ENCODE measurements at places on chromosomes 6 and 20.

GRCh38 chr6:34070315-34071135 is 75.4 kb downstream of the GRM4 start:
- no peak for ATAC-seq

DNA sequence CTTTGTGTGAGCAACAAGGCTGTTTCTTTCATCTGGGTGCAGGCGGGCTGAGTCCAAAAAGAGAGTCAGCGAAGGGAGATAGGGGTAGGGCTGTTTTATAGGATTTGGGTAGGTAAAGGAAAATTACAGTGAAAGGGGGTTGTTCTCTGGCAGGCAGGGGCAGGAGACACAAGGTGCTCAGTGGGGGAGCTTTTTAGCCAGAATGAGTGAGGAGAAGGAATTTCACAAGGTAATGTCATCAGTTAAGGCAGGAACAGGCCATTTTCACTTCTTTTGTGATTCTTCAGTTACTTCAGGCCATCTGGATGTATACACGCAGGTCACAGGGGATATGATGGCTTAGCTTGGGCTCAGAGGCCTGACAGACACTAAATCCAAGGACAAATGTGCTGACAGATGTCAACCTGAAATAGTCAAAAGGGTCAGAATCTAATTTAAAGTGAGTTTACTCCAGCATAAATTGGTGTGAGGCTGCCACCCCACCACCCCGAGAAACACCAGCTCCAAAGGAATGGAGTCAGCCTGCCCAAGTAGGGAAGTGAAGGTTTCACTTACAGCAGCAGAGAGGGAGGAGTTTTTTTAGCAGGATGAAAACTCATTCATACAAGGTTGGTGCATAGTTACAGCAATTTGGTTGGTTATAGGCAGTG is 560.0 kb upstream of the CDH4 start:
- no peak for ATAC-seq

GRCh38 chr6:57423468-57423867 is 106.0 kb downstream of the PRIM2 start:
- ATAC-seq: no peak

- ATAC-seq: no peak
Observed at GRCh38 chr6:166516251-166516884, 70.1 kb downstream of the RAMACL start.

- ATAC-seq: no peak
Observed at GRCh38 chr6:160160450-160160849, 38.8 kb downstream of the SLC22A1 start.

DNA sequence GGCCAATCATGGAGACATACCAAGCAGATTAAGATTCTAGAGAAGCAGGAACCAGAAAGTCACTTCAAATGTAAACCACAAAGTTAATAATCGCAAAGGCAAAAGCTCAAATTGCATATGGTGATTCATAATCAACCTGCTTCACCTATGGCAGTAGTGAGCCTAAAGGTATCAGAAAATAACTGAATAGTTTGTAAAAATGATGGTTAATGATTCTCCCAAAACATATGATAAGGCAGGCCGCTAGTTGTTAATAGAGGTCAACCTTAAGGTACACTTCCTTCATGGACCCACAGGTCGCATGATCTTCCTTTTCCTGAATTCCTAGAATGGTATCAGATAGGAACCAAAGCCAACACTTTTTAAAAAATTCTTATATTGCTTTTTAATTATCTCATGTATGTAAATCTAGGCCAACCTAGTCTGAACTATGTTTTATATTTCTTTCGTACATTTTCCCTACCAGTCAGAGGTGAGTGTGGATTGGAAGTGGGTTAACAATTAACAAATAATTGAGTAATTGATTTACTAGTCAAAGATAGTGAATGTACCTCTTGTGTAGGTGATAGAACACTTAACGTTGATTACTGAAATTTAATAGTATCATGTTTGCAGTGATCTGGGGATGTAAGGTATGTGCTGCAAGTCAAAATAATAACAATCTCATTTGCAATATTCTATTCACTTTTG is 16.4 kb downstream of the TAAR2 start:
- no peak for ATAC-seq

DNA sequence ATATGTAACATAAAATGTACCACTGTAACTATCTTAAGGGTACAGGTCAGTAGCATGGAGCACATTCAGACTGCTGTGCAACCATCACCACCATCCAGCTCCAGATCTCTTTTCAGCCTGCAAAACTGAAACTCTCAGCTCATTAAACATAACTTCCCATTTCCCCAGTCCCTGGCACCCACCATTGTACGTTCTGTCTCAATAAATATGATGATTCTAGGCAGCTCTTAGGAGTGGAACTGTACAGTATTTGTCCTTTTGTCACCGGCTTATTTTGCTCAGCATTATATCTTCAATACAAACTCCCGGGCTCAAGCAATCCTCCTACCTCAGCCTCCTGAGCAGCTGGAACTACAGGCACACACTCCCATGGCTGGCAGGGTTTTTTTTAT is 1.5 kb downstream of the ZC3H12D start:
- no peak for ATAC-seq

GRCh38 chr20:12371990-12372389 is 454.3 kb downstream of the BTBD3 start:
- no peak for ATAC-seq

- peak; percentile 89 for ATAC-seq
Observed at GRCh38 chr20:35994994-35995453, 26.6 kb downstream of the CNBD2 start.

DNA sequence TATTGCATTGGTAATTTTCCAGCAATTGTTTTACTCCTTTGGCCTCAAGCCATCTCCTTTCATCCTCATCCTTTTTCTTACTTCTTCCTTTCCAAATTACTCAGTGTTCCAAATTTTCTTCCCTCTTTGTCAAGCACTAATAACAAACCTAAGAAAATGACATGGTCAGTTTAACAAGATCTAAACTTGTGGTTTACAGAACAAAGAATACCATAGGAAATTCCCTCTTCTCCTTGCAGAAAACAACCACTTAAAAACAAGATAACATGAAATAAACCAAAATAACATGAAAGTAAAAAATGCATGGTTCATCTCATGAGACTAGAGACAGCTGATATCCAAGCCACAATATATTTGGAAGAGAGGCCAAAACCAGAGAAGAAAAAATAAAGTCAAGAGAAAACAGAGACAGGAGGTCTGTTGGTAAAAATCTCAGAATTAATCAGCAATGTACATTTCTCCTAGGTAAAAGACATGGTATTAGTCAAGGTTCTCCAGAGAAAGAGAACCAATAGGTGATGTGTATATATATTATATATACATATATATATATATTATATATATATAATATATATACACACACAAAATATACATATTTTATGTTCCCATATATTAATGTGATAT is 51.0 kb upstream of the SENP6 start:
- ATAC-seq: no peak

GRCh38 chr6:7640607-7641577 is 50.9 kb downstream of the SNRNP48 start:
- ATAC-seq: no peak

GRCh38 chr6:139186242-139186641 is 51.4 kb downstream of the HECA start:
- ATAC-seq: no peak

DNA sequence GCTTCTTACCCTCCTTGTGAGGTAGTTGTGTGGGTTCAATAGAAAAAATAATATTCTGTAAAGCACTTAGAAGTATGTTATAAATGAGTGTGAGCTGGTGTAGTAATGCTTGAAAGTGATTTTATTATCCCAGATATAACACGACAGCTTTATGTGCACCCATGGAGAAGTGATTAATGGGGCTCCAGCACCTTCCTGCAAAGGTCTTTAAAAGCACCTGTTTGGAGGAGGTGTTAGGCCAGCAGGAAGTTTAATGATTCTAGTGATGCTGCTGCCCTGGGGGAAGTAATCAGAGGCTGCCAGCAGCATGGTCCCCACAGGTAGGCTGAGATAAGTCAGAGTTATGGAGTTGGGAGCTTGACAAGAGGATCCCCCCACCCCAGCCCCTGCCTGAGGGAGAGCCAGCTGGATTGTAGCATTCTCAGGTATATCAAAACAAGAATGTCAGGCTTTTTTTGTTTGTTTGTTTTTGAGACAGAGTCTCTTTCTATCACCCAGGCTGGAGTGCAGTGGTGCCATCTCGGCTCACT is 166.3 kb downstream of the PHACTR1 start:
- ATAC-seq: no peak
